ENCODE measurements at places on chromosomes 4 and X.

DNA sequence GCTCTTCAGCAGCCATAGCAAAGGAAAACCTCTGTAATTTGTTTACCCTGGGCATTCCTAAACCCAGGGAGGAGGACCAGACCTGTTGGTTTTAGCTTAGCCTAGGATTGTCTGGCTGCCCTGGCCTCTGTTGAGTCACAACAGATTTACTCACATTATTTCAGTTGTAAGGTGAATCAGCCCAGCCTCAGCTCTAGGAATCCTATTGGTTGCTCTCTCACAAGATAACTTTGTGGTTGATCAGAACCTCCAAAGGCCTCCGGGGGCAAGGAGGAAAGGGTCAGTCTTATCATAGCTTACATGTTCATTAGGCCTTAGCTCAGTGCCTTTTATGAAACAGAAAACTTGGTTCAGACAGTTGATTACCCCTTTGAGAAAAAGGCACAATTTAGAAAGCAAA, 41.0 kb downstream of the PDK3 start:
- no peak for DNase-seq

DNA sequence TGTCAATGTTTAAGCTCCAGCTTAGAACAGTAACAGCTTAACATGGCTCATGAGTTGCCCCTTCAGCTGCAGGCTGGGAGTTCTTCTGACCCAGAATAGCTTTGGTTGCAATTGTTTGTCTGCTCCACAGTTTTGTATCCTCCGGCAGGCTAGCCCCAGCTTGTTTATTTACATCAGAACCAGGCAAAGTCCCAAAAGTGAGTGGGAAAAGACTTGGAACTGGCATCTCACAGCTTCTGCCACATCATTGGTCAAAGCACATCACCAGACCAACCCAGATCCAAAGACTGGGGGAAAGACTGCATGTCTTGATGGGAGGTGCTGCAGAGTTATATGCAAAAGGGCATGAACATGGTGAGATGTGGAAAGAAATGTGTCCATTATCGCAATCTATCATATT, 231.2 kb upstream of the CPEB2 start:
- no peak for DNase-seq

DNA sequence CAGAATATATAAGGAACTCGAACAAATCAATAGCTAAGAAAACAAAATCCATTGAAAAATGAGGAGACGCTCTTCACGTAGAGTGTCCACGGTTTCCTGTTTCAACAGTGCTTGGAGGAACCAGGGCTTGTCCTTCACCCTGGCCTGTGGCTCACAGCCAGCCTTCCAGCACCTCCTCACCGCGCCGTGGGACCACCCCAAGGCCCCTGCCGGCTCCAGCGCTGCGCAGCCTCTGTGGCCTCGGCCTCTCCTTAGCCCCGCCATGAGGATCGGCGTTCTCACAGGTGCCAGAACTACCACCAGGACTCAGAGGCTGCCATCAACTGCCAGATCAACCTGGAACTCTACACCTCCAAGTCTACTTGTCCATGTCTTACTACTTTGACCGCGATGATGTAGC, 52.5 kb upstream of the CTSO start:
- DNase-seq: no peak

DNA sequence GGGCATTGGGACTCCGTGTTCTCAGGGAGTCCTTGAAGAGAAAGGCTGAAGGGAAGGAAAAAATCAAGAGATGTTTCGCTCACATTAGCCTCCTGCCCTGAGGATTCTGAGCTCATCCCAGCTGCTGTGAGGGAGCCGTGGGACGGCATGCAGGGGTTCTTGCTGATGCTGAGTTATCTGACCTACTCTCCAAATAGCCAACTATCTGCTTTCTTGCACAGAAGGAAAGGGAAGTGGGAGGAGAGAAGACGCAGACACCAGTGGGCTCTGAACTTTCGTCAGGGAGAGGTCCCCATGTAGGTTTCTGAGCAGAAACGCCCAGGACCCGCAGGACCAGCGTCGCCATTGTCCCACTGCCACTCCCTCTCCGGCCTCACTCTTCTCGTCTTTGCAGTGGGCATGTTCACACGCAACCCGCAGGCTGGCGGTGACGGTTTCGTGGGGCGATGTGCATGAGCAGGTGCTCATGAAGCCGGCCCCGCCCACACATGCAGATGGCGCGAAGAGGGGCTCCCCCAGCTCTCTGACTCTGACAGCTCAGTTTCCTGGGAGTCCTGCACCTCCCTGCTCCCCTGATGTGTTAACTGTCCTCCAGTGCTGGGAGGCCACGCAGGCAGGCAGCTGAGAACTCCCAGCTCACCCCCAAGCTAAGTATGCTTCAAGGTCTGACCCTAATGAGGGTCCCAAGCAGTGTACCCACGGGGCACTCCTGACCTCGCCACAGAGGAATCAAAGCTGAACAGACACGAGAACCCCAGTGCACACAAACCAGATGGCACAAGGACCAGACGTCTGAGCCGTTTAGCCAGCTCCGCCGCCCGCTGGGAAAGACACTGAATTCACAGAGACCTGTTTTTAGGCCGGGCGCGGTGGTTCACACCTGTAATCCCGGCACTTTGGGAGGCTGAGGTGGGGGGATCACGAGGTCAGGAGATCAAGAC, 13.6 kb upstream of the ABLIM2 start:
- peak; percentile 86 for DNase-seq

- no peak for DNase-seq
Measured at GRCh38 chrX:107673431-107673830, 45.1 kb downstream of the PRPS1 start.

DNA sequence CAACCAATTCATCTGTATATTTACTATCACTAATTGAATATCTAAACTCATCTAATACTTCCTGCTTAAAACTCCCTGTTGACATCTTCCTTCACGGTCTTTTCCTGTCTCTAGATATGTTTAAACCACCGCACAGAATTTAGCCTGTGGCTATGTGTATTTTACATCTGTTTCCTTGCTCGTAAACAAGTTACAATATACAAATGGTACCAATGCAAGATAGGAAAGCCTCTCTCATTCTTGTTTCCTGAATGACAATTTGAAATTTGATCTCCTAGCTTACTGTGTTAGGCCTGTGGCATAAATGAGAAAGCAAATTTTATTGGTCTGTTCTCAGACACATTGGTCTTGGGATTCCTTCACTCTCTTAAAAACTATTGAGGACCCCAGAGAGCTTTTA, 89.7 kb upstream of the PCDH7 start:
- DNase-seq: no peak

DNA sequence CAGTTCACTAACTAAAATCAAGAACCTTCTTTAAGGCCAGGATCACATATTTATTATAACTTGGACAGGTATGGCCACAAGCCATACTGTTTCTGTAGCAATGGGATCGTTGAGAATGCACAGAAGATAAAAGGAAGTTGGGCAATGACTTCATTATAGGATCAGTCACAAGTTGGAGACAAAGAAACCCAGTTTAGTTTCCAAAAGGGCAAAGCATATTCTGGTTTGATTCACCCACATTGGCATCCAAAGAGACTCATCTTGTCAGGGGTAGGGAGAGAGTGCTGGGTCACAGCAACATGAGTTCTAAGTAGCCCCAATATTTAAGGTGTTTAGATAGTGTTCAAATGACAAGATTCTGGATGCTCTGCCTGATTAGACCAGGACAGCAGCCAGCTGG, 317.1 kb upstream of the GALNT7 start:
- DNase-seq: no peak

DNA sequence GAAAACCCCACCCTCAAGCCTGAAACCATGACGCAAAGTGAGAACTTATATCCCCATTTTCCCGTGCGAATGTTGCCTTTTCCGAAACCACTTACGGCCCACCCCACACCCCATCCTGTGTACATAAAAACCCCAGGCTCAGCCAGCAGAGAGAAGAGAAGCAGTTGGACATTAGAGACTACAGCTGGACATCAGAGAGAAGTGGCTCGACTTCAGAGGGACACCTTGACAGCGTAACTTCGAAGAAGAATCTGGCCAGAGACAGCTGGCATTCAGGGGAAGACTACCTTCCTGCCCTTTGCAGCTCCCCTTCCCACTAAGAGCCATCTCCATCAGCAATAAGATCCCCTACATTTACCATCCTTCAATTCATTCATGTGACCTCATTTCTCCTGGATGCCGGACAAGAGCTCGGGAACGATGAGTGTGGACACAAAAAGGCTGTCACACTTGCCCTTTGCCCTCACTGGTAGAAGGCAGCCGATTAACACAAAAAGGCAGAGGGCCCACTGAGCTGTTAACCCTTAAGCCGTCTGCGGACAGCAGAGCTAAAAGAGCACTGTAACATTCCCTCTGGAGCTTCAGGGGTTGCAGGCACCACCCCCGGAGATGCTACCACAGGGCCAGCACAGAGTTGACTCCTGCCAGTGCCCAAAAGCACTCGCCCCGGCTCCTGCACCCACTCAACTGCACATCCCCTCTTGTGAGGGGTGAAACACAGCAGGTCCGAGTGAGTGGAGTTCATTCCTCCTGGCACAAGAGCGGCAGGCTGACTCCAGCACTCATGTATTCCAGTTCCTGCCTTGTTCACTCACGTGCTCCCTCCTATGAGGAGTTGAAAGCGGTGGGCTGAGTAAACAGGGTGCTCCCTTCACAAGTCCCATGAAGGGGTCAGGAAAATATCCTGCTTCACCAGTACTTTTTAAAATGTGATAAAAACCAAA, 7.5 kb downstream of the CHM start:
- no peak for DNase-seq

- no peak for DNase-seq
Measured at GRCh38 chr4:119268466-119268865, 53.5 kb downstream of the FABP2 start.
